ENCODE measurements at places on chromosomes 3 and 15.

GRCh38 chr15:29681166-29681845 lies 141.0 kb downstream of the TJP1 start:
- DNase-seq, result no peak

GRCh38 chr3:149234671-149235245 lies 13.1 kb upstream of the CP start:
- DNase-seq, result no peak

DNA sequence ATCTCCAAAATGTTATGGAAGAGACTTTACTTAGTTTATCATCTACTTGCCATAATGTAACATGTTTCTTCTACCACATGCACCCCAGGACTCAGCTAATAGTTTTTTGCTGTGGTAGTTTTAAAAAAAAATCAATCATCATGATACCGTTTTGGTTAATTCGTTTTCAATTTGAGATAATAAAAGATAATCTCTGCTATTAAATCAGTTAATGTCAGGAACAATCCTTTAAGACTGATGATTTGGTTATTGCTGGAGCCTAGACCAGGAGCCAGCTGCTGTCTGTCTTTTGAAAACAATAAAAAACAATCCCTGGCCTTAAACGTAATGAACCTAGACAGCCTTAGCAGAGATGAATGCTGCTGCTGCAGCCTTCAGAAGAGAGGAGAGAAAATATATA lies 403.7 kb downstream of the OXSM start:
- no peak for DNase-seq

DNA sequence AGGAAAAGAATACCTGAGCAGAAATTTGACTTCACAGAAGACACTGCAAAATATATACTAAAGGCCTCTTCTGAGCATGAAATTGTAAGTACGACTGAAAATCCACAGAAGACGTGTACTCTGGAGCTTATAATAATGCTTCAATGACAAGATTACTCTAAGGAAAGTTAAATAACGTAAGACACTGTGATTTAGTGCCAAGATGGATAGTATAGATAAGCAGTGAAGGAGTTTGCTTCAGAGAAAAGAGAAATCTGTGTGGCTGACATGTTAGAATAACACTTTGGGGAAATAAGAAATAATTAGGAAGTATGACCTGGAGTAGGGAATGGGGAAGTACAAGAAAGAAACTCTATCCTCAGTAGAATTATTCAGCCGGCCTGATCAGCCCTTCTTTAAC lies 28.9 kb downstream of the ALDH1A2 start:
- no peak for DNase-seq

DNA sequence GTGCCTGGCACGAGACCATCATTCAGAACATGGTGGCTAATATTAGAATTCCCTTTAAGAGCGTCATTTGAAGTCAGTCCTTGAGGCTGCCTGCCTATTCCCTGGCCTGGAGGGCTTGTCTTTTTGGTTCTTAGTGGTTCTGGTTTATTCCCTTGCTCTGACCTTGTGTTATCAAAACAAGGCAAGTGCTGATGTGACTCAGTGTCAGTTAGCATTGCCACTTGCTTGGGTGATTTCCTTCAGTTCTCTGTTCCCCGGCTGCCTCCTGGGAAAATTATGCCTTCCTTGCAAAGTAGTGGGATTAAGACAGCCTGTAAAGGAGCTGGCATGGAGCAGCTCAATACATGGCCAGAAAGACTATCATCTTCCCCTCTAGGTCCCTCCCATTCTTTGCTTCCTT lies 64.6 kb downstream of the EDEM1 start:
- DNase-seq, result no peak

- DNase-seq, result no peak
Measured at GRCh38 chr15:101025501-101025885, 106.3 kb downstream of the LRRK1 start.

GRCh38 chr3:53154881-53155285 lies 6.1 kb upstream of the PRKCD start:
- DNase-seq, result no peak

GRCh38 chr3:171636666-171637065 lies 173.6 kb downstream of the PLD1 start:
- DNase-seq, result no peak

- no peak for DNase-seq
Measured at GRCh38 chr15:82833362-82833682, 23.9 kb downstream of the WHAMM start.

Data from stimulated activated CD4-positive, alpha-beta T cell treated with anti-CD3 and anti-CD28 coated beads, Interleukin-2, amount 100 ng/mL, for 4 hours (primary cell).